ENCODE measurements at places on chromosomes 3 and 15. TPM values are rescaled to one million over a fixed set of nuclear protein-coding genes. Genes with fewer than 3 reads are reported as not detected.

ECE2 gene
- total RNA-seq = not detected

LMAN1L gene
- total RNA-seq = not detected

- no peaks in the 10 kb centered on the region for H3K27me3 ChIP-seq
- H3K36me3 ChIP-seq = no peaks in the 10 kb centered on the region
- no peak overlapping the region for H3K4me3 ChIP-seq
- H3K27ac ChIP-seq = no peak overlapping the region
- H3K4me1 ChIP-seq = no peaks in the 10 kb centered on the region
Measured at GRCh38 chr15:94246016-94246415, 14.7 kb downstream of the MCTP2 start.

- H3K4me1 ChIP-seq = no peaks in the 10 kb centered on the region
- DNase-seq = no peak
- no peaks in the 10 kb centered on the region for H3K27me3 ChIP-seq
- H3K36me3 ChIP-seq = no peaks in the 10 kb centered on the region
- H3K4me3 ChIP-seq = no peak overlapping the region
Measured at GRCh38 chr3:39727415-39727814, 82.0 kb upstream of the MYRIP start.
